LHCN-M2 (cell line): ENCODE measurements at places on chromosomes 2 and 18. TPM values are rescaled to one million over a fixed set of nuclear protein-coding genes. Genes with fewer than 3 reads are reported as not detected.
A peak's percentile ranks its signal among the peaks of the same experiment; 100 is the strongest.

Gene IL36G
- not detected in 2 replicates for total RNA-seq

Gene ACOXL
- total RNA-seq = not detected in 2 replicates

Gene KIAA2012
- not detected in 2 replicates for total RNA-seq

Gene CNTNAP5
- not detected in 2 replicates for total RNA-seq

Gene REG1A
- not detected in 2 replicates for total RNA-seq

Gene GNAL
- total RNA-seq = 0.17 and 0.58 TPM in 2 replicates

Gene TCF7L1
- total RNA-seq = 0.46 and 1.1 TPM in 2 replicates

Gene SNRNP27
- 88.6 and 93.7 TPM in 2 replicates for total RNA-seq

Gene BCL11A
- total RNA-seq = 0.11 and 0.13 TPM in 2 replicates

Gene ST8SIA5
- total RNA-seq = 1.2 and 2.8 TPM in 2 replicates

Gene FTCDNL1
- 0.75 and 0.77 TPM in 2 replicates for total RNA-seq

Gene LYPD1
- total RNA-seq = not detected in 2 replicates

Gene SPP2
- not detected in 2 replicates for total RNA-seq

Gene GAREM2
- 1.2 and 1.3 TPM in 2 replicates for total RNA-seq

Gene LIMS1
- total RNA-seq = 112 and 198 TPM in 2 replicates

DNA sequence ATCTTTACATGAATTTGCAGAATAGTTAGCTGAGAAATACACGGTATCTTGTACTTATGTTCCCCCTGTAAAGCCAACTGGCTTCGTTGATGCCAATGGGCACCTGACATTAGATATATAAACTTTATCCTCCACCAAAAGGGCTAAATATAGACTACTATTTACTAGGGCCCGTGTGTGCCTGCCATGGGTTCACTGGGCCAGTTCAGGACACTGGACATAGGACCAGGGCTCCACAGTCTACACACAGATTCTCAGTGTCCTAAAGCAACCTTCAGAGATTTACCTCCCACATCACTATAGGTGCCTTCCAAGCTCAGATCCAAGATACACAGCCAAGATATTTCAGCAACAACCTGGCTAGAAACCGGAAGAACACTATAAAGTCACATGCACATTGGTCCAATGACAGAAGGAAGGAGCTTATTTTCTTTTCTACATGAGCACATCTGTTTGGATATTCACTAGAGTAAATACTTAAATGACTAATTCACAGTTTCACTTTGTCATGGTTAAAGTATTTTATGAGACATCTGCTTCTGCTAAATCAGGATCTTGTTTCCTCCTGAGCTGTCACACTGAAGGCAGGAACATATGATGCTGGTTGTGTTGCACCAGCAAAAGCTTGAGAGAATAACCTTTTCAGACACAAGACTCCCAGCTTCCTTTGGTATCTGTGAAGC lies 95.1 kb downstream of the MYO5B start:
- DNase-seq = peak; percentile 95

DNA sequence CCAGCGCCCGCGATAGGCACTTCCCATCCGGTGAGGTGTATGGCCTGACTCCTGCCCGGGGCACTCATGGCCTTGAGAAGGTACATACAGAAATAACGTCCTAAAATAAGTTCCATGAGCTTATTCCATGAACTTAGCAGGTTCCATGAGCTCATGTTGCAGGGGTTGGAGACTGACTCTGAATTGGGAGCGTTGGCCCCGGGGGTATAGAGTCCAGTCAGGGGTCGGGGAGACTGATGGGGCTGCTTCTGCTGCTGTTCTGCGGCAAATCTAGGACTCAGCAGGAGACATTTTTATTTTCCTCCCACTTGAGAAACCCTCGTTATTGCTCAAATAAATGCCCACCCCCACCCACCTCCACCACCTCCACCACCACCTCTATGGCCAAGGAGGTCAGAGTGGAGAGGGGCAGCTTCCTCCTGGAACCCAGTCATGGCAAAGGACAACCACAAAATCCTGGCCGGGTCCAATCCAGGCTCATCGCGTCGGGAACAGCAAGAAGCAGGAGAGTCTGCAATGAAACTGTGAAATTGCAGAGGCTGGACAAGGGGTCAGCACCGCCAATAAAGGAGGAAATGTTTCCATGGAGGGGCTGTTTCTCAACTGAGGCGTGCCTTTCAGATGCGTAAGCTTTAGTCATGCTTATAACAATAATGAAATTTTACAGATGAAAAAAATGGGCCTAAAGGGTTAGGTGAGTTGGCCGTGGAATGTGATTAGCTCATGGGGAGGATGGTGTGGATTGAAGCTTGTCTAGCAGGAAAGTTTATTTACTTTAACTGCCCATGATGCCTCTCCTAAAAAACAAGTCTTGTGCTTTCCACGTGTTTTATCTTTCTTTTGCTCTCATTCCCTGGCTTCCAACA lies 136.6 kb upstream of the ALKAL2 start:
- no peak for DNase-seq

DNA sequence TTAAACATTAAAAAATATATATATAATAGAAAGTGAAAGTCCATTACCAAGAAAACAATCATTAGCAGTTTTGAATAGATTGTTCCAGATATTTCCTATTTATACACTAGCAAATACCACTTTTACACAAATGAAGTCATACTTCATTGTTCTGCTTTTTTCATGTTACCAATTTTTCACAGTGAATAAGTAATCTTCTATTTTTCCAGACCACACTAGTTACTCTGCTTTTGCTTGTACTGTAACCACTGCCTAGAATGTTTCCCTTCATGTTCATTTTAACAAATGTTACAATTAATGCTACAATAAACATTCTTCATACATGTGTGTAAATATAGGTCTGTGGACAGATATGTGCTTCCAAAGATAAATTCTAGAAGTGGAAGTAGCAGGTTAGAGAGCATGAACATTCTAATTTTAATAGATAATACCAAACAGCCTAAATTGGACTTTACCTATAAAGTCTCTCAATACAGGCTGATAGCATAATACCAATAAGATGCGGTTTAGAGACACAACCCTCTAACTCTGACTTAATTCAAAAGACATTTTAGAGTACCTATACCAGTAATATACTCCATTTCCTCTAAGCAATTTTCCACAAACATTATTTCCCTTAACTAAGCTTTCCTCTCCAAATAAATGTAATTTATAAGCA lies 17.0 kb downstream of the ITSN2 start:
- DNase-seq = no peak

DNA sequence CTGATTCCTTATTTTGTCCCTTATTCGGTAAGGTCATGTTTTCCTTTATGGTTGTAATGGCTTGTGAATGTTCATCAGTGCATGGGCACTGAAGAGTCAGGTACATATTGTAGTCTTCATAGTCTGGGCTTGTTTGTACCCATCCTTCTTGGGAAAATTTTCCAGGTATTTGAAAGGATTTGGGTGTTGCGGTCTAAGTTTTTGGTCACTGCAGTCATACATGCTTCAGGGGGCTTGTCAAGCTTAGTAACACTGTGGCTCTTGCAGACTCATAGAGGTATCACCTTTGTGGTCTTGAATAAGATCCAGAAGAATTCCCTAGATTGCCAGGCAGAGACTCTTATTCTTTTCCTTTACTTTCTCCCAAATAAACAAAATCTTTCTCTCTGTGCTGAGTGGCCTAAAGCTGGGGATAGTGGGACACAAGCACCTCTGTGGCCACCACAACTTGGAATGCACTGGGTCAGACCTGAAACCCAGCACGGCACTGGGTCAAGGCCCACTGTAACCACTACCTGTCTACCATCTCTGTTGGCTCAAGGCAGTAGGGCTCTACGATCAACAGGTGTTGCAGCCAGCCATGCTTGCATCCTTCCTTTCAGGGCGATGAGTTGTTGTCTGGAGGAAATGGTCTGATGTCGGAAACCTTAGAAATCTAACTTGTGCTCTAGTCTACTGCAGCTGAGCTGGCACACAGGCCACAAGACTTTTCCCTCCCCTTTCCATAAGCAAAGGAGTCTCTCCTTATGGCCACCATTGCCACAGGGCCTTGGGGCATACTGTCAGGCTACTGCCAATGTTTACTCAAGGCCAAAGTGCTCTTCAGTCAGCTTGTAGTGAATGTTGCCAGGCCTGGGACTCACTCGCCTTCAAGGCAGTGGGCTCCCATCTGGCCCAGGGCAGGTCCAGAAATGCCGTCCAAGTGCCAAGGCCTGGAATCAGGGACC lies 21.5 kb downstream of the IL1RN start:
- DNase-seq = no peak

DNA sequence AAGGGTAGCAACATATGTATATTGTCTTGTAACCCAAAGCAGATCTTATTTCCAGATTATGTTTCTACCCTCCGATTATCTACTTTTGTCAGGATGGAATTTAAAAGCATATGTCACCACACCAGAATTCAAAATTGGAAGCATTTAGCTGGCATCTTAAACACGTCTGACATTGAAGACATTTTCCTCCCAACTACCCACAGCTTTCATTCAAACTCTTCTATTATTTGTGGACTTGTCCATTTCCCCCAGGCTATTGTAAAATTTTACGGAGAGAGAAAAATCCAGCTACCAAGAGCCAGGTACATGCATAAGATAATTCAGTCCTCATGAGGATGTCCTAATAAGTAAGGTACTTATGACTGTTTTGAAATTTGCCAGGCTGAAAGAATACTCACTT lies 659.3 kb downstream of the LRRTM4 start:
- no peak for DNase-seq

- peak; percentile 24 for DNase-seq
Measured at GRCh38 chr2:198657512-198658121, 800.1 kb downstream of the SATB2 start.

DNA sequence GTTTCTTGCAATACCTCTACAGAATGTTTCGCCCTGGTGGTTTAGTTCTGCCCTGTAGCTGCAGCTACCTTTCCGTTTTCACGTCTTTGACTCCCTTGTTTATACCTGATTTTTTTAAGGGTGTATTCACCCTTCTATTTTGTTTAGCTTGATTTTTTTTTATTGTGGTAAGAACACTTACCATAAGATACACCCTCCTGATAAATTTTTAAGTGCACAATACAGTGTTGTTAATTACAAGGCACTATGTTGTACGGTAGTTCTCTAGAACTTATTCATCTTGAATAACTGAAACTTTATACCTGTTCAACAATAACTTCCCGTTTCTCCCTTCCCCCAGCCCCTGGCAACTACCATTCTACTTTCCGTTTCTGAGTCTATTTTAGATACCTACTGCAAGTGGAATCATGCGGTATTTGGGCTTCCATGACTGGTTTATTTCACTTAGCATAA lies 48.9 kb upstream of the NABP1 start:
- no peak for DNase-seq

GRCh38 chr2:130823886-130824491 lies 12.7 kb upstream of the ARHGEF4 start:
- DNase-seq = no peak

GRCh38 chr2:28589746-28590463 lies 94.0 kb downstream of the PLB1 start:
- no peak for DNase-seq

- DNase-seq = peak; percentile 72
Measured at GRCh38 chr18:11688972-11689668, at the start of gene GNAL. TSS of gene GNAL (plus strand) at chr18:11689264. CDS start at chr18:11689564, 300 bp downstream.

GRCh38 chr2:96409820-96410164 lies 74.2 kb downstream of the NCAPH start:
- DNase-seq = no peak

GRCh38 chr18:36297417-36298125 lies at the start of gene FHOD3:
TSS of gene FHOD3 (plus strand) at chr18:36297713. CDS start at chr18:36297836, 123 bp downstream.
- peak; percentile 70 for DNase-seq

DNA sequence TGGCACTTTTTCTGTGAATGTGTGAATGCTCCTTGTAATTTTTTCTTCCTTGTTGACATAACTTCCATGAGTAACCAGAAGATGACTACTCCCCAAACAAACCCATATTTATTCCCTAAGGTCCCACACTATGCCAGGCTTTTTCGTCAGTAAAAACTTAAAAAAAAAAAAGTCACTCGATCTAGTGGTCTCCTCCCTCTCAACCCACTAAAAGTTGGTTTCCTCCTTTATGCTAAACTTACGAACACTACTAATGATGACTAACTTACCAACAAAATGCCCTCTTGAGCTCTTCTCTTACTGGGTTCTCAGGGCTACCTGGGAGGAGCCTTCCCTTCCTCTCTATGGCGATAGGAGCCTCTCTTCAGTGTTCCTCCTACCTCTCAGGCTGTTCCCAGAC lies 18.2 kb downstream of the ACVR1 start:
- DNase-seq = peak; percentile 89

DNA sequence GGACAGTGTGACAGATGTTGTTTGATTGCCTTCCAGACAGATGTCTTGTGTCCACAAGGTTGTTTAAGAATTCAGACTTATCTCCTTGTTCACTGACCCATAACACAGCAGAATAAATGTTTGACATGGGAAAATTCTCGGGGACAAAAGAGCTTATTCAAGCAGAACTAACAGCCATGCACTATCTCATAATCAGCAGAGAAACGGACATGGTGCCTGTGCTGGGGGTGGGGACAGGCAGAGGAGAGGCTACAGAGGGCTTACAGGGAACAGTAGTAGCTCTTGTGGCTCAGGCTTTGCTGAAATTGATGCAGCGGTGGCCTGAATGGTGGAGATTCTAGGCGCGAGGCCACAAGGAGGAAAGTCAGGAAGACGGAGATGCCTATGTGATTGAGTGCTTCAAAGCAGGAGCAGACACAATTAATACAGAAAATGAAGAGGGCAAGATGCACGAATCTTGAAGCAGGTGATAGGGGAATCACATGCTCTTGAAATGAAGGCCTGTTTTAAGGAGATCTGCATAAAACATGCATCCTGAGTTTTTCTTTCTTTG lies 62.0 kb upstream of the CAB39 start:
- DNase-seq = no peak
